NCI-H1092 treated with DMSO at 0.1 percent for 48 hours (cell line): ENCODE measurements at places on chromosomes 11 and 22.

GRCh38 chr11:125401746-125402145 is 94.3 kb downstream of the FEZ1 start:
- no peak for DNase-seq

DNA sequence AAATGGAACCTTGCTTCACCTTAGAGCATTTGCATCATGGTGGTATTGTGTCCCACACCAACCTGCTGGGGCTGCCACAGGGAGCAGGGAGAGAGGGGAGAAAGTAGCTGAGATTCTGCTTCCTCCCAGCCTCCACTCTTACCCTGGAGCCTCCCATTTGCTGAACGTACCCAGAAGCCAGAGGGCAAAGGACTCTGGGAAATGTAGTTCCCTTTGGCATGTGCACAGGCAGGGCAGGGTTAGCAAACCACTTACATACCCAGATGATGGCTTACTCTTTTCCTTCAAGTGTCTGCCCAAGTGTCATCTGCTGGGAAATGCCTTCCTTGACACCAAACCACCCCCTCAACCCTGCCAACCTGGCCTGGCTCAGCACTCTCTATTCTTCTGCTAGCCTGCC is 16.9 kb downstream of the SMIM38 start:
- no peak for DNase-seq

GRCh38 chr11:61126256-61126655 is 24.0 kb downstream of the CD5 start:
- no peak for DNase-seq

DNA sequence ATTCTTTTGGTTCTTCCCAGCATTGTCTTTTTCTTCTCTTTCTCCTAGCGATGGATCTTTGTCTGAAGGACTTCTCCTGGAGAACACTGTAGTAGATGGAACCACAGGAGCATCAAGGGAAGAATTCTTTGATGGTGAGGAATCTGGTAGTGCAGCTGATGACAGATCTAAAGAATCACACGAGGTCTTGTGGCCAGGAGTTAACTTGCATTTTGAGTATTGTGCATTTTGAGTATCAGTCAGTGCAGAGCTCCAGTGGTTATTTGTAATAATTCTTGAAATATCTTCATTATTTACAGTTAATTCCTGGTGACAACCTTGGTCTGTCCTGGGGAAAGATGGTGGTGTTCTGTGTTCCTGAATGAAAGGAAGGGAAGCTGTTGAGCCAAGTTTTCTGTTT is 14.5 kb upstream of the POGLUT3 start:
- DNase-seq = no peak

- no peak for DNase-seq
These were observed 24.9 kb upstream of the OSBPL5 start for GRCh38 chr11:3189886-3190583.

DNA sequence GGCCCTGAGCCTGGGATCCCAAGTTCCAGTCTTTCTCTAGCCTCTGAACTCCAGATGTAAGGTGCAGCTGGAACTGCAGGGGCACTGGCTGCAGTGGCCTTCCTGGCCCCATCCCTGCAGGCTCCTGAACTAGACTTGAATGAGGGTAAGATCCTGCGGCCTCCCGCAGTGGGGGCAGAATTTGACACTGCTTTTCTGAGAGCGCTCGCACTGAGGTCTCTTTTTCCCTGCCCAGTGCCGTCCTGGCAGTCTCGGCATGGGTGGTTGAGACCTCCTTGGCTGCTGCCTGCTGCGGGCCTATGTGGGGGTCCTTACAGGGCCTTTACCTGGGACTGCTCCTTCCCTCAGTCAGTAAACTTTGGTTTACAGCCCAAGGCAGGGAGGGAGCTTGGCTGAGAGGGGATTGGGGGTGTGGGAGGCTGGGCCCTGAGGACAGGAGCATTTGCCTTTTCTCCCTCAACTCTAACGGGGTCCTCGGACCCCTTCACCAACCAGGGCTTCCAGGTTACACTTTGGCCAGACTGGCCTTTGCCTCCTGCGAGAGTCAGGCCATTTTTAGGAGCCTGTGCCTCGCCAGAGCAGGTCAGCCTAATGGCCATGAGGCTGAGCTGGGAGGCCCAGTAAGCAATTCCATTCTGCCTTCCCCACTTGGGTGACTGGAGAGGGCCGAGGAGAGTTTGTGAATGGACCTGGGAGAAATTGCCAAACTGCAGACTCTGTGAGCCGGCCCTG is 35.4 kb downstream of the FAM83F start:
- no peak for DNase-seq
